Aorta (tissue), 5 donors: ENCODE measurements at places on chromosomes 4 and X.

DNA sequence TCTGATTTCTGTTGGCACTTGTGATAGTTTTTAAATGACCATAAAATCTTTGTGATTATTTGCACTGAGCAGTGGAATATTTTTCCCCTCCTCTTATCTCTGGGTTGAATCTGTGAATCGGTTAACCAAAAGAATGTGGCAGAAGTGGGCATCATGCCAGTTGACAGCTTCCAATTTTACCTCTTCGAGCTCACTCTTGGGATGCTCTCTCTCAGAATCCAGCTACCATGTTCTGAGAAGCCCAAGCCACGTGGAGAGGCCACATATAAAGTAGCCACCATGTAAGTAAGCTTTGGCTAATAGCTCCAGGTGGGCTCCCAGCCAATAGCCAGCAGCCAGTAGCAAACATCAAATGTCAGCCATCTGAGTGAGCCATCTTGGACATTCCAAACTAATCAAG is 12.9 kb upstream of the WDR19 start:
- no peak for DNase-seq
- H3K27me3 ChIP-seq: no peaks in the 10 kb centered on the region
- no peak overlapping the region for H3K4me3 ChIP-seq

DNA sequence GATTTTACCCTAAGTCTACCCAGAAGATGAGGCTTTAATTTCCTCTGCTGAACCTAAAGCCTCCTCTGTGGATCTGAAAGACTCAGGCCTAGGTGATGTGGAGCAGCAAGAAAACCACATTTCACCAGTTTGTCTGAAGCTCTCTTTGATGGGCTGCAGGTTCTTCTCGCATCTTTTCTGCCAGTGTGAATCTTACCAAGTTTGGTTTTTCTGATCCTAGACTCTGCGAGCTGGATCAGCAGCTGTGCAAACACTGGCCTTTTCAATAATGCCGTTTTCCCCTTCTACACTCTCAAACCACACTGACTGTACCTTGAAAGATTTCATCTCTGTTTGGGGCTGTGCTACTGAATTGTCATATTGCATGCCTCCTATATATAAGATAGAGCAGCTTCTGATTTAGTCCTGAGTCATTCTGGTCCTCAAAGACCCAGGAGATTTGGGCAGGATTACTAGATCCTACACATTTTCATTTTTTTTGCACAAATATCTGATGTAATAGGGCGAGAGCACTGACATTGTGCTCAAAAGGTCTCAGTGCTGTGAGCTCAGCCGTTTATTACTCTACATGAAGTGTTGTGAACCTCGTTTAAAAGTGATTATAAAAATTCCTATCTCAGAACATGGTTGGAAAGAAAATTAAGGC is 133.6 kb upstream of the FAM9C start:
- no peaks in the 10 kb centered on the region for H3K4me1 ChIP-seq
- H3K36me3 ChIP-seq: no peaks in the 10 kb centered on the region
- DNase-seq: no peak
- no peak overlapping the region for H3K4me3 ChIP-seq
- H3K27ac ChIP-seq: no peak overlapping the region

DNA sequence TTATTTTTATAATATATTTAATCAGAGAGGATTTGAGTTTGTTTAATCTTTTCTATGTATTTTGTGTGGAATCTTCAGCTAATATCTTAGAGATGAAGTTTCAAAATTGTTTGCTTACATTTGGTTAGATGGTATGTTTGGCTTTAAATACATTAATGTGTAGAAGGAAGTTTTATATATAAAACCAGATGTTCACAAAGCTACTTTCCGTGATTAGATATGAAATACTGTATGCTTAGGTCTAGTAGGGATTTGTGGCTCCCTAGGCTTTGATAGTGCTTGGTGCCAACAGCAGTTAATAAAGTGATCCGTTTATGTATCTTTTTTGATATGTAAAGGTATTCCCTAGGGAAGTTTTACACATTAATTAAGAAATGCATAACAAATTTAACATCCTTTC is 223.0 kb downstream of the ARHGAP10 start:
- no peak overlapping the region for H3K27ac ChIP-seq
- DNase-seq: no peak
- H3K4me1 ChIP-seq: peaks cover 8% of the 10 kb centered on the region
- no peaks in the 10 kb centered on the region for H3K27me3 ChIP-seq
- no peaks in the 10 kb centered on the region for H3K36me3 ChIP-seq

DNA sequence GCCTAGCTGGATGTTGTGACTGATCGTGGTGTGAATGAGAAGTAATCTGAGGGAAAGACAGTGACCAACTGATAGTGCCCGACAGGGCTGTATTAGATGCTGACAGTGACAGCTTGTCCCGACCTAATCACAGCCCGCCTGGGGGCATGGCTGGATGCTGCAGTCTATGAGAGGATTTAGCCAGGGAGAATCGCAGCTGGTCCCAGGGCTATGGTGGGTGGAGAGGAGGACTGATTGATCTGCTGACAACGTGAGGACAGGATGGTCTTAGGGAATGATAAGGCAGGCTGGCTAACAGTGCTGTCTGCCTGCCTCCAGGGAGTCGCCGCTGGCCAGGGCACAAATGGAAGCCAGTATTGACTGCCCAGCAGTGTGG is 621 bp upstream of the SUV39H1 start:
- no peaks in the 10 kb centered on the region for H3K4me1 ChIP-seq
- no peaks in the 10 kb centered on the region for H3K27me3 ChIP-seq
- no peak for DNase-seq
- no peak overlapping the region for H3K27ac ChIP-seq

DNA sequence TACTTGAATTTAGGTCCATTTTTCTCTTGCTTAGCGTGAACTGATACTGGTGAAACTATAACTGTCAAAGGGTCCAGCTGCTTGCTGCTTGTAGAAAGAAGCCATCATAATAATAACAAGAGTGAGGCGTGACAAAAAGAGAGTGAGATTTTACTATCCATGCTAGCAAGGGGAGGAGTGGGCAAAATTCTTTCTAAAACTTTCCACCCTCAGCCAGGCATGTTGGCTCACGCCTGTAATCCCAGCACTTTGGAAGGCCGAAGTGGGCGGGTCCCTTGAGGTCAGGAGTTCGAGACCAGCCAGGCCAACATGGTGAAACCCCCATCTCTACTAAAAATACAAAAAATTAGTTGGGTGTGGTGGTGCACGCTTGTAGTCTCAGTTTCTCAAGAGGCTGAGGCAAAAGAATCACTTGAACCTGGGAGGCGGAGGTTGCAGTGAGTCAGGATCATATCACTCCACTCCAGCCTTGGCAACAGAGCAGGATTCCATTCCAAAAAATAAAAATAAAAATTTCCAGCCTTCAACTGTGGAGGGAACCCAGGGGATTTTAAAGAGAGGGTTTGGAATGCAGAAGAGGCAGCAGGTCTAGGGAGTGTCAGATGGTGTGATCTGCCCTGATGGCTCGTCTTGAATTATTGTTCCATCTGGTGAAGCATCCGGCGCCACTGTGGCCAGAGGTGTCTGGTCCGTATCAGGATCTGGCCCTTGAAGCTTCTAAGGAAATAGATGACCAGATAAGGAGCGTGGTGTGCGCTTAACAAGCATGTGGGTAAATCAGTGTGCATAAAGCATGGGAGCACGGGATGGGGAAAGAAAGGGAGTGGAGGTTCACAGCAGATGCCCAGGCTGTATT is 51.8 kb downstream of the LRP2BP start:
- no peak overlapping the region for H3K4me3 ChIP-seq
- peak overlapping the region; percentile 98 for H3K27ac ChIP-seq
- H3K36me3 ChIP-seq: peaks cover 7% of the 10 kb centered on the region
- no peak for DNase-seq
- H3K27me3 ChIP-seq: no peaks in the 10 kb centered on the region

DNA sequence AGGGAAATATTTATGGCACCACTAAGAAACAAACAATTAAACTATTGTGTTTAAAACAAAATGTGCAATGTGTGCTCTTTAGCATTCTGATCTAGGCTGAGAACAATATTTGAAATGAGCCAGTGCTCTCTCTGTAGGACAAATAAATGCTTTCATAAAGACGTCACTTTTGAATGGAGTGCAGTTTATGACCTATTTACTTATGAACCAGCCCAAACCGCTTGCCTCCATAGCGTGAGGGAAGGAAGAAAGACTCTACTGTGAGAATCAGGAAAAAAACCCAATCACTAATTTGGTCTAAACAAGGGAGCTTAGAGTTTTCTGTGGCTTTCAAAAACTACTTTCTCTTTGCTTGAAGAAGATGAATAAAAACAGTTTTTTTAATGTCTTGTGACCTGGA is 39.4 kb downstream of the SAT1 start:
- H3K27me3 ChIP-seq: no peaks in the 10 kb centered on the region
- H3K4me1 ChIP-seq: no peaks in the 10 kb centered on the region
- H3K36me3 ChIP-seq: no peaks in the 10 kb centered on the region
- DNase-seq: no peak
- H3K4me3 ChIP-seq: no peak overlapping the region

DNA sequence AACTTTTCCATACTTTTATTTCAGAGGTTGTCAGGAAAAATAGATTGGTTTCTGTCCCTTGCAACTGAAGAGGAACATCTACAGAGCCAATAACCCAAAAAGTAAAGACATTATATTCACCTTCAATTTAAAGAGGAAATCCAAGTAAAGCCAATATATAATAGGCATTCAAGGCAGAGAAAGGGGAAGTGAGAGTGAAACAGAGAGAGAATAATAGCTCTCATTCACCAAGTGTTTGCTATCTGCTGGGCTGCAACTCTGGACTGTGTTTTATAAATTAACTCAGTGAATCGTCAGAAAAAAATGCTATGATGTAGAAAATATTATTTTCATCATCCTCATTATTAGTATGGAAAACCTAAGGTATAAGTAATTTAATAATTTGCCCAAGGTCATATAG is 448.5 kb downstream of the TRAM1L1 start:
- H3K36me3 ChIP-seq: no peaks in the 10 kb centered on the region
- no peak overlapping the region for H3K27ac ChIP-seq
- DNase-seq: no peak
- H3K4me1 ChIP-seq: no peaks in the 10 kb centered on the region
- no peak overlapping the region for H3K4me3 ChIP-seq
- no peaks in the 10 kb centered on the region for H3K27me3 ChIP-seq

DNA sequence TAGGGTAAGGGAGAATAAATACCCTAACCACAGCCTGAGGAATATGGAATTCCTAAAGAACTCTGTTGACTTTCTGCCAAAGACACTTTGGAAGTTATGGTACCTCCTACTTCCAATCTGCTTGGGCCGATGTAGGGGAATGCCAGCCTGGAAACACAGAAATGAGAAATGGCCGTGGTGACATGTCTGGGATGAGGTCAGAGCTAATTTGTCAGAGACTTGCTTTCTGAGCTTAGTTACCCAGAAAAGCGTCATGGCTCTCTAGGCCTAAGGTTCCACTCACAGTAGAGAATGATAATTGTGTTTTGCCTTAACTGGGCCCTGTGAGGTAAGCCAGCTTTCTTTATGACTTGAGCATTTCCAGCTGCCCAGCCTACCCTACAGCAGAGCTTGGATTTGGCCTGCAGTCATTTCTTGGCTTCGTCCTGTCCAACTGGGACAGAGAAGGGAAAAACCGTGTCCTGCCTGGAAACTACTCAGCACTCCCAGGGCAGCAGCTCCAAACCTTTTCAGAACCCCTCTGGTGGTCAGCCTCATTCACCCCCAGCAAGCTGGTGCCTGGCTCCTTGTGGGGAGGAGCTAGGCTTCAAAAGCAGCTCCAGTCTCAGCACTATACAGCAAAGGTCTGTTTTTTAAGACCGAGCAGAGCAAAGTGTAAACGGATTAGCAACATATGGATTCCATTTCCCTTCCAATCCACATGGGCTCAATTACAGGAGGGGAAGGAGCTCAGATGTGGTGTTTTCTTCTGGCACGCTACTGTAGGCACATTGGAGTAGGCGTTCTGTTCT is 92.3 kb downstream of the RLIM start:
- H3K4me3 ChIP-seq: no peak overlapping the region
- H3K4me1 ChIP-seq: no peaks in the 10 kb centered on the region
- H3K27me3 ChIP-seq: no peaks in the 10 kb centered on the region
- no peak overlapping the region for H3K27ac ChIP-seq
- DNase-seq: no peak

DNA sequence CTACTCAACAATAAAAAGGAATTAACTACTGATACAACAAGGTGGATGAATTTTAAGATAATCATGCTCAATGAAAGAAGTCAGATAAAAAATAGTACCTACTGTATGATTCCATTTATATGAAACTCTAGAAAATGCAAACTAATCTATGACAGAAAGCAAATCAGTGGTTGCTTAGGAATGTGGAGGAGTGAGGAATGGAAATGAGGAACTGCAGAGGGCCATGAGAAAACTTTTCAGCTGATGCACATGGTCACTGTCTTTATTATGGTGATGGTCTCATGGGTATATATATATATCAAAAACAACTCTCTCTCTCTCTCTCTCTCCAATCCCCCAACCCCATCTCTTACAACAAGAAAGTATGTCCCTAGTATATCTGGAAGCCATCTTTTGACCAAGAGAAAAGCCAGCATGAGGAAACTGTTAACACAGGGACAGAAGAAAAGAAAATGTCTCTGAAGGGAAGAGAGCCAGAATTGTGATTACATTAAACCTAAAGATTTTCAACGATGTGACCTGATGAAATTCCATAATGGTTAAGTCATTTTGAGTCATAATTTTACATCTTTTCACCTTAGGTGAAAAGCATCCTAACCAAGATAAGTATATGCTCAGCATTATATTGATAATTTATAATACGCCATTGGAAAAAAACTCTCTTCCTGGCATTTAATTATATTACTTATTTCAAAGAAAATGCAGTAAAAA is 8.5 kb upstream of the NFKB1 start:
- H3K27ac ChIP-seq: no peak overlapping the region
- no peaks in the 10 kb centered on the region for H3K36me3 ChIP-seq
- no peak for DNase-seq
- no peak overlapping the region for H3K4me3 ChIP-seq
- H3K4me1 ChIP-seq: no peaks in the 10 kb centered on the region

DNA sequence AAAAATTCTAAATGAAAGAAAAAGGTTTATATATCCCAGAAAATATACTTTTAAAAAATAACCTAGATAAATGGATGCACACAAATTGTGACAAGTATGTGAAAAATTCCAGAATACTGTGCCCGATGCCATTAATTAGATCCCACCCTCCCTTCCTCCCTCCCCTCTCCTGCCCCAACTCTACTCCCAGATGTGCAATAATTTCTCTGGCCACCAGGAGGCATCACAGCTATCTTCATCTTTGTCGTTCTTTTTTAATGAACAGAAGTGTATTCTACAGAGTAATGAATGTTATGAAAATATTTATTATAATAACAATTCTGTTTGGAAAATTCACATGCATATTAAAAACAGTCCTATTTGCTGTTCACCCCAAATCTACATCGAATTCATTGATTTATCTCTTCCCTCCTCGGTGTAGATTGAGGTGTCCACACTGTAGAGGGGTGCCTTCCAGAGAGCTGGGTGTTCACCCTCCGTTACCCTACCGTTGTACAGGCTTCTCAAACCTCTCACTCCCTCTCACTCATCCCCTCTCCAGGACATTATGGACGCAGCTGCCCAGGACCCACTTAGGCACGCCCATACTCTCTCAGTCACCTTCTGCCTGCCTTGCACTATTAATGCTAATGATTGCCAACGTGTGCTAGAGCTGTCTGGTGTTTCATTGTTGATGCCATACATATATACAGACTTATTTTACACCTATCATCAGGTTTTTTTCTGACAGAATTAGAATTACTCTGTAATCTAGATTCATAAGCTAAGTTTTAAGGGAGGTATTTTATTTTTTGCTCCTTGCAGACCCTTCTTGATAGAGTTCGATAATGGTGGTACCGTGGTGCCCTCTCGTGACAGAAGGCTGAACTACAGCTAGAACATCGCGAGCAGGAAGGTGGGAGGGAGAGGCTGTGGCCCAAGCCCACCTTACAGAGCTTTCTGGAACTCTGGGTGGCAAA is 14.1 kb downstream of the RAB40AL start:
- no peaks in the 10 kb centered on the region for H3K4me1 ChIP-seq
- no peaks in the 10 kb centered on the region for H3K36me3 ChIP-seq
- peak; percentile 63 for DNase-seq
- no peak overlapping the region for H3K4me3 ChIP-seq
- H3K27ac ChIP-seq: no peak overlapping the region
